ENCODE measurements at places on chromosomes 7 and 10.

DNA sequence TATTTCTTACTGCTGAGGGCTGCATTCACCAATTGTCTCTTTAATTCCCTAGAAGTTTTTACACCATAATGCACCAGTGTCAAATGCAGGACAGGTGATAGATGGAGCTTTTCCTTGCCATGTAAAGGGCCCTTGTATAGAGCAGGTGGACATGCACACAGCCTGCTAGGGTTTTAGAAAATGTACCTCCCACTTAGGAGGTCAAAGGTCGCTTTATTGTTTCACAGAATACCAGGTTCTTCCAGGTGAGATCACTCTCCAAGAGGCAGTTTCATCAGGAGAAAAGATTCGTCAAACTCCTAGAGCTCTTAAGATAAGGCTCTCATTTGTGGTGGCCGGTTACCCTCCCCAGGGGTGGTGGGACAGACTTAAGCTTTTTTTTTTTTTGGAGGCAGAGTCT, 215.8 kb downstream of the PHTF2 start:
- DNase-seq: no peak

- DNase-seq: no peak
These were observed 47.9 kb downstream of the PIP4K2A start for GRCh38 chr10:22666287-22667092.

GRCh38 chr7:93378131-93378760, 146.1 kb downstream of the VPS50 start:
- DNase-seq: no peak

GRCh38 chr7:98175260-98175940, 35.8 kb upstream of the BHLHA15 start:
- no peak for DNase-seq

GRCh38 chr7:10740805-10741204, 232.9 kb upstream of the PHF14 start:
- DNase-seq: no peak

Measured in amygdala (tissue), 56 donors.